ENCODE measurements at places on chromosomes 3 and 15.

DNA sequence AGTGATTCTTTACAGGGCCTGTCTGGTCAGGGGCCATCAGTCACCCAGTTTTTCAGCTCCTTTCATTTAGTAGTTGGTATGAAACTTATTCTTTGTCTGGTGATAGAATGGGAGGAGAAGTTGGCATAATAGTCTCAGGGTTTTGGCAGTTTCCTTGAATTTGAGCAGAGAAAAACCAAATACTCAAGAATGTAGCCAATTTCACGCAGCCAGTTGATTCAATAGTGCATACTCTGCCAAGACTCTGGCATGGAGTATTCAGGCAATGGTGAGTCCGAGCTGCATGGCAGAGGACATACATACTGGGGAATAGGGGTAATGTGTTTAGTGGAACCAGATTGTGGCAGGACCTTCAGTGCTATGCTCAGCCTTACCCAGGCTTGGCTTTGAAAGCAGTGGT is 118.3 kb downstream of the GALK2 start:
- DNase-seq, result no peak

DNA sequence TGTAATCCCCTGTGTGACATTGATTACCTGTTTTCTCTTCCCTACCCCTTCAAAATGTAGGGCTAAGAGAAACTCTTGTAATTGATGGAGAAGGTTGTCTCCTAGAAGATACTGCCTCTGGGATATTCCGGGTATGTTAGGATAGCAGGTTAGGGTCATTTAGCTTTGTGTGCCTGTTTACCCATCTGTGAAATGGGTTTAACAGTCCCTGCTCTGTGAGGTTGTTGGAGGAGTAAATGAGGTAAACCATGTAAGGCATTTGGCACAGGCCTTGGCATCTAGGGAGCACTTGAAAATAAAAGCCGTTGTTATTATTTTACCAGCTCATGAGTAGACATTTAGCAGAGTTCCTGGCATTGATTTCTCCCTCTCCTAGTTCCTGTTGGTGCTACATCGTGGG is 16.4 kb downstream of the PTPRG start:
- DNase-seq, result no peak

DNA sequence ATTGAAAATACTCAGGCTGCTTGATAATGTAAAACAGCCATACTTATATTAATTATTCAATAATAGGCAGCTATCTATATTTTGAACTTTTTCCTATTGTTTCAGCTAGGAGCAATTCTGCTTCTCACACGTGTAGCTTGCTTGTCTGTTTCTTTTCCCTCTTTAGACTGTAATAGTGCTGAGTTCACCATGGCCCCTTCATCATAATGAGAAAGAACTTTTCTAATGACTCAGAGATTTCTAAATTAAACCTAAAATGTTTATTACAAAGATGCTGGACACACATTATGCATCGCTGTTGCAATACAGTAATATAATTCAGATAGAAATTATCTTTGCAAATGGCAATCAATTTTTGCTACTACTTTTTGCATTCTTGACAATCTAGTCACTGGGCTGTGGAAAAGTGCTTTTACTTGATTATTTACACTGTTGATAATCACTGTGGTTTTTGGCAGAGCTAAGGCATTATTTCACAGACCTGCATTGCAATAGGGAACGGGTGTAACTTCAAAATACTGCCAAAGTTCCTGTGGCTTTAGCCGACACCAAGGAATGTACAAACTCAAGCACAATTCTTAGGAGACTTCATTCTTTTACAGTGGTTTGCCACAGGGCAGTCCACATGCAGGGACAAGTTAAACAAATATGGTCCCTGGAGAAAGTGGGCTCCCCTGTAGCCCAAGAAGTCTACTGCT is 281.0 kb upstream of the TBL1XR1 start:
- DNase-seq, result no peak

- DNase-seq, result no peak
Measured at GRCh38 chr3:127439621-127440020, 150.9 kb downstream of the TPRA1 start.

DNA sequence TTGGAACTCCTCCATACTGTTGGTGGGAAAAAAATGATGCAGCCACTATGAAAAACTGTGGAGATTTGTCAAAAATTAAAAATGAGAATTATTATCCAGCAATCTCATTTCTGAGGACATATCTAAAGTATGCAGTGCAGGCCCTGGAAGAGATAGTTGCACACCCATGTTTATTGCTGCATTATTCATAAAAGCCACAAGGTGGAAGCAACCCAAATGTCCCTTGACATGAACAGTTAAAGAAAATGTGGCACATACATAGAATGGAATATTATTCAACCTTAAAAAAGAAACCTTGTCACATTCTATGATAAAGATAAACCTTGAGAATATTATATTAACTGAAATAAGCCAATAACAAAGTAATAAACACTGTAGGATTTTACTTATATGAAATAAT is 80.9 kb upstream of the ARHGEF26 start:
- no peak for DNase-seq

DNA sequence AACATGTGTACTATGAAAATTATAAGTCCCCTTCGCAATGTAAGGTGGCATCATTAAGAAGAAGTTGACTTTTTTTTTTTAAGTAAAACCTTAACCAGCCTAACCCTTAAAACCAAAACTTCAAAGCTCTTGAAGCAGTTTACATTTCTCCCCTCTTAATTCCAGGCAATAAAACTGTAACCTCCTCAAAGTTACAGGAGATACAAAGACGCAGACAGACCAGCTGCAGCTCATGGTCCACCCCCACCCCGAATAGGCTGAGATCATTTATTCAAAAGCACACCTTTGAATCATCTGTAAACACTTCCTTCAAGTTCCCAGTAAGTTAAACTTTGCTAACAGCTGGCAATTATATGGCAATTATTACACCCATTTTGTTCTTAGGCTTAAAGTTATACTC is 414.5 kb downstream of the ERC2 start:
- DNase-seq, result no peak

DNA sequence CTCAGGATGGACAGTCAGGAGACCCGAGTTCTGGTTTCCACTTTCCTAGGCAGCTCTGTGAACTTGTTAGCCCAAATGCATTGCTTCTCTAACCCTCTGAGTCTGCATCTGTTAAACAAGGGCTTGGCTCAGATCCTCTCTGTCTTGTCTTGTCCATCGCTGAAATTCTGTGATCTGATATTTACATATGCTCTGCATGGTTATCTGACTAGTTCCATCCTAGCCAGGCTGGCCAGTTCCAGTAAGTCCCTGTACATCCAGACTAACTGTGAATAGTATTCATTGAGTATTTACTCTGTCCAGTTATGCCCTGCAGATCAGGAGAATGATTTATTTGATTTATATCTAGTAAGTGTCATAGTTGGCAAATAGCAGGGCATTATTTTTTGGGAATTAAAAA is 27.0 kb upstream of the SV2B start:
- no peak for DNase-seq

DNA sequence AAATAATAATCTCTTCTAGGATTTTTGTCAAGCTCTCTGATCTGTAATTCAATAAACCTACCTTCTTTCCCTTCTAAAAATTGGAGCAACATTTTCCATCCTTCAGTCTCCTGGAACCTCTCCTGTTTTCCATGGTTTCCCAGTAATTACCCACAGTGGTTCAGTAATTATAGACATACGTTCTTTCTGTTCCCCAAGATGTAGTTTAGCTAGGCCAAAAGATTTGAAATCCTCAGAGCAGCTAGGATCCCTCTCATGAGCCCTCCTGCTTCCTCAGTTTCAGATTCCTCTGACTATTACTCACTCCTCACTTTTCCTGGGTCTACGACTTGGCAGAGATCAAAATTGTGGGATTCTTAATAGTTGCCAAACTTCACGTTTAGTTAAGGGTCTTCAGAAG is 76.9 kb upstream of the IGSF10 start:
- DNase-seq, result no peak

DNA sequence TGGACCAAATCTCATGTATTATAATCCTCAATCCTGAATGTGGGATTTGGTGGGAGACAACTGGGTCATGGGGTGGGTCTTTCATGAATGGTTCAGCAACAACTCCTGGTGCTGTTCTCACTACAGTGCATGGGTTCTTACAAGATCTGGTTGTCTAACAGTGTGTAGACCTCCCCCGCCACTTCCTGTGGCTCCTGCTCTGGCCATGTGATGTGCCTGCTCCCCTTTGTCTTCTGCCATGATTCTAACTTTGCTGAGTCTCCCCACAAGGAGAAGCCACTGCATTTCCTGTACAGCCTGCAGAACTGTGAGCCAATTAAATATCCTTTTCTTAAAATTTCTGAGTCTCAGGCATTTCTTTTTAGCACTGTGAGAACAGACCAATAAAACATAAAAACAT is 557.5 kb downstream of the GOLGA6L6 start:
- DNase-seq, result no peak

DNA sequence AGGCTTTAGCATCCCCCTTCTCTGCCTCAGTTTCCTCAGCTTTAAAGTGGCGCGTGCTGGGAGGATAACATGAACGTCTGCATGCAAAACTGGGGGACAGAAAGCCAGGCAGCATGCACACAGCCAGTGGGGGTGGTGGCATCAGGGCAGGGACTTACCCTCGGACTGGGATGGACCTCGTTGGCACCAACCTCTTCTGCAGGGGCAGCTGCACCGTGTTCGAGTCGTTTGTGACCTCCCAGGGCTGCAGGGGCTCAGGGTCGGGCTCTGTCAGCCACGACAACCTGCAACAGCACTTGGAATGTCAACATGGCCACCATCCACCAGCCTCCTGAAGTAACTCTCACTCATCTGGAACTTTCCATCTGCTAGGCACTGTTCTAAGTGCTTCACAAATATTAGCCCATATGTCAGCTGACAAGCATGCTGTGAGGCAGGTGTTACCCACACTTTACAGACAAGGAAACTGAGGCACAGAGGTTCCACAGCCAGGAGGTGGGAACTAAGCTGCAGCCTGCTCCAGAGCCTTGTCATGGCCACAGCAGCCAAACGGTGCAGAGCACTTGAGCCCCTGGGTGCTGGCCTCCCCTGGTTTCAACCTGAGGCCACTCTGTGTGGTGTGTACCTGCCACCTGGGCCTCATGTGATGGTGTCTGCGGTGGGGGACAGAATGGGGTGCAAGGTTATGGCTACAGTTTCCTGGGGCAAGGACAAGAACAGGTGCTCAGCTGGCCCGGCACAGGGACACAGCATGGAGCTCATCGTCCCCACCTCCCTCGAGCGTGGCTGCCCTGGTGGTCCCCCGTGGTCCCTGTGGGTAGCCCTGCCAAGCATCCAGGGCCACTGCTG is 6.7 kb downstream of the C3orf22 start:
- DNase-seq, result no peak

GRCh38 chr3:17811646-17812045 is 69.2 kb upstream of the TBC1D5 start:
- no peak for DNase-seq

DNA sequence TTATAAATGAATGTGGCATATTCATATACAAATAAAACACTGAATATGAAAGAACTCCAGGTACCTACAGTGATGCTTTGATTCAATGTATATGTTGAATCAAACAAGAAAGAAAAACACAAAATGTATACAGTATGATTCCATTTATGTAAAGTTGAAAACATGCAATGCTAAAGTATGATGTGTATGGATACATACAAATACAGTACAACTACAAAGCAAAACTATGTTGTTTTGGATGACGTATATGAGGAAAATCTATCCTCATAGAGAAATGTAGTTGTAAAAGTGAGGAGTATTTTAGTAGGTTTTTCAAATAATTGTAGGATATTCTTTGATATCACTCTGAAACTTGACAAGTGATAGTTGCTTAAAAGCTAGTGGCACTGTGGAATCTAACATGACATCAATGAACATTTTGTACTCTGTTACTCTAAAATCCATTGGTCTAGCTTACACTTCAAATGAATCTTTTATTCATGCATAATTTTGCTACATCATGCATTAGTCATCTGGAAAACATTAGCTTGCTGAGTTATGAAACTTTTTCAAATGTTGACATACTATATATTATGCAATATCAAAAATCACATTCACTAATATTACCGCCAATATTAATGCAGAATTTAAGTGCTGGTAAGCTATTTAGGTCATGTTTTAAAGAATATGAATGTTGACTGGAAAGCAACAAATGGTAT is 278.1 kb upstream of the CHRNA7 start:
- DNase-seq, result no peak

DNA sequence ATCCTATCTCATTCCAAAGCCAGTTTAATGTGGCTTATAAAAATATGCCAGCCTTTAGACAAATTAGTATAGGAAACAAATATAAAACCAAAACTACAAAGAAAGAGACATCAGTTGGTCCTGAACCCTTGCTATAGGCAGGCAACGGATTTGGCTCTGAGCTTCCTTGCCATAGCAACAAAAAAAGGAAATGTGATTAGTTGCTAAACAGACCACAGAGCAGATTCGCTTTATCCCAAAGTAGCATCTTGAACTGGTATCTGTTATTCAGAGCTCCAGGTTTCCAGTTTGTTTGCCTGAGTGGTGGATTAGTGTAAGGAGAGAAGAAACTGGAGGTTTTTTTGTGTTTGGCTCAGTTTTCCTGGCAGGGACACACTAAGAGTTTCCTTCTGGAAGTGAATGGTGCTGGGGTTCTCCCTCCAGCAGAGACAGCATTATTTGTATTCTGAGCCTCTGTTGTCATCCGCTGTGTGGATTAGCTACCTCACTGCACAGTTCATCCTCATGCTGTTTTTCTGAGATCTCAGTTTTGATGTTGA is 44.1 kb downstream of the CHST2 start:
- no peak for DNase-seq

DNA sequence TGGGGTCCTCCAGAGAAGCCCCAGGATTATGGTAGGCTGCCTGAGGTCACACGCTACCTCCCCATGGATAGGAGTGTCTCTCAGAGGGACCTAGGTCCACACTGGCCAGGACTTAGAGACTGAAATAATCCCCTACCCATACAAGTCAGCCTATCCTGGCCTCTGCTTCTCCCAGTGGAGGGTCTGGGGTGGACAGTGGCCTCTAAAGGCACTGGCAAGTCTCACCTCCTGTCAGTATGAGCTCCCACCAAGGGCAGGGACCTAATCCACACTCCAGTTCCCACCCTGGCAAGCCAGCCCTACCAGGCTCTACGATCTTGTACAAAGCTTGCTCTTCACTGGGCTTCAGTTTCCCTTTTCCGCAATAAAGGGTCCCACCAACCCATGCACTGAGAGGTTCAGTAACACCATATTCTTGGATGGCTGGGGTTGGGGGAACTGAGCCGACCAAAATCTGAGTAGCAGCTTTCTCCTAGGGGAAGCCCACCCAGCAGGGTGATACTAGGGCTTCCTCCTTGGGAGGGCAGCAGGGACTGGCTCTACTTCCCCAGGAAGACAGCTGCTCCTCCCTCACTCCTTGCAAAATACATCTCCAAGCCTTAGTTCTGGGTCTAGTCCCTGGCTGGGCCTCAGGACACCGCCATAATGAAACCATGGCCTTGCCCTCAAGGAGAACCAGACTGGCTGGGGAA is 2.4 kb downstream of the CISH start:
- no peak for DNase-seq

- no peak for DNase-seq
Measured at GRCh38 chr15:92571824-92572223, 83.8 kb downstream of the FAM174B start.

GRCh38 chr15:55802600-55803376 is 59.8 kb upstream of the PRTG start:
- DNase-seq, result no peak

DNA sequence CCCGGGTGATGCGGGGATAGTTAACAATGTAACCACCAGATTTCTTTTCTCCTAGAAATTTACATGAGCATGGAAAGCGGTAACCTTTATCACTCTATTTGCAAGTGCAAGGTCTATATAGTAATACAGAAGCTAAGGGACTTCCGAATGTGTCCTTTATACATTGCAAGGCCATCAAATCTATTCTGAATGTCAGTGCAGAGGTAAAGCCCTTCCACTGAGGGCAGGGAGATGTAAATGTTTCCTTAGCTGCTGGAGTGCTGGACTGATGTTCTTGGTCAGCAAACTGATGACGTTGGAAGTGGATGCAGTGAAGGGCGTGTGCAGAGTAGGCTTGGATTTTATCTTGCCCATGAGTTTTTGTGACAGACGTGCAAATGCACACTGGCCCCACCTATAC is 6.2 kb downstream of the ALDH1A3 start:
- no peak for DNase-seq

Data from CD4-positive, alpha-beta T cell (primary cell).